ENCODE measurements at places on chromosomes 1 and 21. TPM values are rescaled to one million over a fixed set of nuclear protein-coding genes. Genes with fewer than 3 reads are reported as not detected.

RGS18 gene
- total RNA-seq = not detected

PPM1J gene
- total RNA-seq = 5.2 TPM

CD2 gene
- total RNA-seq = not detected

SLC6A9 gene
- 8.8 TPM for total RNA-seq

LRRC38 gene
- not detected for total RNA-seq

A3GALT2 gene
- total RNA-seq = not detected

PTGS2 gene
- 47.6 TPM for total RNA-seq

DYNLT5 gene
- total RNA-seq = not detected

SPATA21 gene
- not detected for total RNA-seq

HES5 gene
- total RNA-seq = not detected

SERTAD4 gene
- total RNA-seq = 4.7 TPM

DYRK3 gene
- total RNA-seq = 0.79 TPM

PDC gene
- not detected for total RNA-seq

ETV3L gene
- not detected for total RNA-seq

DDAH1 gene
- 41.6 TPM for total RNA-seq

TMCO4 gene
- 33.8 TPM for total RNA-seq

NUF2 gene
- total RNA-seq = 4.2 TPM

CD34 gene
- not detected for total RNA-seq

AKNAD1 gene
- 3.5 TPM for total RNA-seq

MPZ gene
- 0.33 TPM for total RNA-seq

TSSK3 gene
- total RNA-seq = not detected

OR10Z1 gene
- total RNA-seq = not detected

Data from placental epithelial cell (primary cell).